ENCODE measurements at places on chromosomes 2 and 18.

DNA sequence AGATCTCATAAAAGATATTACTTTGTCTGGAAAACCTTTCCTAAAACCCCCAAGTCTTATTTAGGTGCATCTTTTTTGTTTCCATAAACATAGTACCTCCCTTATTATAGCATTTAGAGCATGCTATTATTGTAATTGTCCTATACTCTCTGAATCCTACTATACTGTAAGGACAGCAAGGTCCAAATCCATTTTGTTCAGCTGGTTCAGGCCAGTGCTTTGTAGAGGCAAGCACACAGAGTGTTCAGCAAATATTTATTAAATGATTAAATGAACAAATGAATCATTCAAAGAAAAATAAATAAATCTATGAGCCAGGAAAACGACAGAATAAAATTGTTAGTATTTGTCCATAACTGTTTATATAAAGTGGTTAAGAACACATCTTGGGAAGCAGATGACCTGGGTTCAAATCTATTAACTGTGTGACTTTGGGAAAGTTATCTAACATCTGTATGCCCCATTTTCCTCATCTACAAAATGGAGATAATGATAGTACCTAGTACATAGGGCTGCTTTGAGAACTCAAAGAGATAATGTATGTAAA is 86.0 kb downstream of the COL3A1 start:
- DNase-seq = no peak

DNA sequence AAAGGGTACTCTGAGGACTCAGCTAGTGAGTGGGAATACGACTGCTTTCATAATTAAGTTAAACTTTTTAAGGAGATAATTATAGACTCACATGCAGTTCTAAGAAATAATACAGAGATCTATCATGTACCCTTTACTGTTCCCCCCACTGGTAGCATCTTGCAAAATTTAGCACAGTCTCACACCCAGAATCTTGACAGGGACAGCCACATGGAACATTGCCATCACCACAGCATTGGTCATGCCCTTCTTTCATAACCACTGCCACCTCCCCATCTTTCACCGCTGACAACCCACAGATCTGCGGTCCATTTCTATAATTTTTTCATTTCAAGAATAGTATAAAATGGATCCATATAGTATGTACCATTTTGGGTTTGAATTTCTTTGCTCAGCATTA is 37.8 kb downstream of the ARHGEF4 start:
- no peak for DNase-seq

DNA sequence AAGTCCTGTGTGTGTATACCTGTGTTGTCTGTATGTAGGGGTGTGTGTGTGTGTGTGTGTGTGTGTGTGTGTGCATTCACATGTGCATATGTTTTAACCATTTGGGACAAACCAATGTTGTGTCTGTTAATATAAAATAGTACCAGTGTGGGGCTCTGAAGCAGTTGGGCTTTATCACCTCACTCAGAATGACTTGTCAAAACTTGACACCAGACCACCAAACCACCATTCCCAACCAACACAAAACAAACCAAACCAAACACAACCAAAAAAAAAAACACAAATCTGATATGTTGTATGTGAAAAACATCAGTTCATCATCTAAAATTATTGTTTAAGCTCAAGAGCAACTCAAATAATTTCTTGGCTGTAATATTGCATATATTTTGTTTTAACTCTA is 42.1 kb downstream of the CALCRL start:
- DNase-seq = no peak

DNA sequence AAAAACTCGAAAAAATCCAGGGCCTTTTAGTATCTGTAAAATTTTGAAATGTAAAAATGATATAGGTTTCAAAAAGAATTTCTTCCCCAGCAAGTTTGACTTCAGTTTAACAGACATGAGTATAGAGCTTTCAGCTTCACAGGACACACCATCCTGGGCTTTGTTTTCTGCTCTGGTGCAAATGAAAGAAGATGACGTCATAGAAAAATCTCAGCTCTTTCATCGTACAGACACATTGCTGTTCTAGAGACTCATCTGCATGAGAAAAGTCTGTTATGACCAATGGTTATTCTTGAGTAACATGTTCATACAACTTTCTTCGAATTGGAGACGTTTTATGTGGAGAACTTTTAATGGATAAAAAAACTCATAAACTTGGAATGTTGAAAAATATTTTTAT is 111.7 kb upstream of the DYNAP start:
- DNase-seq = no peak

DNA sequence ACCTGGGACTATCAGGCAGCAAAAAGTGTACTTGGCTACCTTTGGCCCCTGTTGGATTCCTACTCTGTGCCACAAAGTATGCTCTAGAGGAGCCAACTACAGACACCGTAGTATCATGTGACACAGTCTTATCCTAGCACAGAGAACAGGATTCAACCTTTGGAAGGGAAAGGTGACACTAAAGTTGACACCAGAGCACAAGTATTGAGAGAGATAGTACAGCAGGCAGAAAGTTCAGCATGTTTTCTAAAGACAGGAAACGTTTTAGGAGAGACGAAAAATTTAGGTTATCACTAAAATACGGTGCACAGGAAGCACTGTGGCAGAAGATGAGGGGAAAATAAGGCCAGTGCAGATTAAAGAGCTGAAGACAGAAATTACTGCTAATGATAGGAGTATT is 18.6 kb downstream of the SMAD2 start:
- no peak for DNase-seq

GRCh38 chr2:150135223-150135883 is 352.1 kb downstream of the RND3 start:
- no peak for DNase-seq

DNA sequence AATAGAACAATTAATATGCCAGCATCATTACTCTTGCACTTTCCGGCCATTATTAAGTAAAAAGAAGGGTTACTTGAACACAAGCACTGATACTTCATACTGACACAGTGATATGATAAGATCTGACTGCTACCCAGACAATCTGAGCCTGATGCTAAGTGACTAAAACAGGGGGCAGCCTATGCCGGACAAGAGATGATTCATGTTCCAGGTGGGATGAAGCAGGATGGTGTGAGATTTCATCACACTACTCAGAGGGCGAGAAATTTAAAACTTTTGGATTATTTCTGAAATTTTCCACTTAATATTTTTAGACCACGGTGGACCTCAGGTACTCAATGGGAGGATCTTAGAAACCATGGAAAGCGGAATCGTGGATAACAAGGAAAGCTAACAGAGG is 61.7 kb downstream of the LIPG start:
- no peak for DNase-seq

GRCh38 chr18:63869374-63869773 is 18.1 kb upstream of the SERPINB2 start:
- no peak for DNase-seq

DNA sequence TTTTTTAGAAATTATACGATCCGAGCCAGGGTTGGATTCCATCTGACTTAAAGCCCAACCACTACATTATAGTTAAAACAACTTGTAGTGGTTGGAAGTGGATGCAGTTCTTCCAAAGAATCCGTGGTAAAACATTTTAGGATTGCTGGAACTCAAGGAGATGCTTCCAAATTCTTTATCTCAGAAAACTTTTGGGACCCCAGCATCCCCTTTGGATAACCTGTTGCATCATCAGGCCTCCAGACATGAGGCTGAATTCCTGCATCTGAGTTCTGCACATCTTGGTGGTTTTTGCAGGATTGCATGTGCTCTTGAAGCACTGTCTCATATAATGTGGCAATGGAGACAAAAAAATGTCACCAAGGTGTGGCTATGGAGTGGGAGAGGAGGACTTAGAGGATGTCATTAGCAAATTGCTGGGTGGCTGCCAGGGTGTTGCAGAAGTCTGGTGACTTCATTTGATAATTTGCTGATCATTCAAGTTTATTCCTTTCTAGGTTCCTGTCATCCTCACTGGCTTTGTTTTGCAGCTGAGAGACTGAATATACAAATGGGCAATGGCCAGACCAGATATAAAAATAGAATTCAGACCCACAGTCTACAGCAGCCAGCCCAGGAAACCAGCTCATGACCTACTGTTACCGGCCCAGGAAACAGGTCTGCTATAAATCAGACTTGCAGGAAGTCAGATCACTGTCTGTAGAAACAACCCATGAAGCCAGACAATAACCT is 207.7 kb downstream of the BCL2 start:
- DNase-seq = no peak

DNA sequence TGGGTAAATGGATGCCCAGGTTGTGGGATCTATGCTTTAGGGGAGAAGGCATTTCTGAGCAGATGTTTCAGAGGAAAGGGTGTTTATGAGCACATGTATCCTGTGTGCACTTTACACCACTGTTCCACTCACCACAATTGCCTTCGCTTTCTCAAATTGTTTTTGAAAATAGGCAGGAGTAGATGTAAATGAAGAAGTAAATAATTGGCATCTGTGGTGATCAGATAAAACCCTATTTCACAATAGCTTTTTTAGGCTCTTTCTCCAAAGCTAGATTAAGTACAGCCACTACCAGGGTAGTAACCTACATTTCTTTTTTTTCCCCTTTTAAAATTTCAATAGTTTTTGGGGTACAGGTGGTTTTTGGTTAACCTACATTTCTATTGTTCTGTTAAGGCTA is 40.6 kb downstream of the TMEM178A start:
- DNase-seq = no peak

GRCh38 chr18:79182047-79182713 is 113.0 kb downstream of the ATP9B start:
- no peak for DNase-seq

GRCh38 chr2:44759823-44760222 is 181.7 kb upstream of the SIX3 start:
- DNase-seq = no peak

DNA sequence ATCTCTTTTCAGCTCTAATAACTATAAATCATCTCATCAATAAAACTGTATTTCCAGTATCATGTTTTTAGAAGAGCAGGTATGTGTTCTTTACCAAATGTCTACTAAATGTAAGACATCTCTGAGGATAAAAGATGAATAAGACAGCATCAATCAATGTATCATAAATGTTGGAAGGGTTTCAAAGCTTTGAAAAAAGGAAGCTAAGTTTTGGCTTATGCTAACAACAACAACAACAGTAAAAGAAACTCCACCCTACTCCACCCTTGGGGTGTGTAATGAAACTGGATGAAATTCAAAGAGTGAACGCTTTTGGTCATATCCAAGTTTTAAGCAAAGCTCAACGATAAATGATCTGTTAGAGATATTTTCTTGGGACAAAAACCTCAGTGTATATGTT is 17.1 kb downstream of the PRKD3 start:
- no peak for DNase-seq

DNA sequence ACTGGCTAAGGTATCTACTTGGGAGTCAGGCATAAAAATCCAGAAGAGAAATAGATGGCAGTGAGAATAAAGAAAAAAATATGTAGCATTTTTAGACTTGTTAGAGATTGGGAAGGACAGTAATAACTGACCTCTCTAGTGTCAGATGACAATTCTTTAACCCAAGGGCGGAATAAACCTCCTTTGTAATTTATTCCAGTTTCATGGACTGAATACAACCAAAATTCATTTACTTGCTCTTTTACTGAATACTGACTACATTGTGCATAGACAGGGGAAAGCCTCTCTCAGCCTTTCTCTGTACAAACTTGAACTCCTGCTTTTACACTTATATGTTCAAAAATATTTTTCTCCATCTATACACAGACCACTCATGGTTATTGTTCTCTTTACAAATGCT is 475.3 kb upstream of the RAB12 start:
- no peak for DNase-seq

DNA sequence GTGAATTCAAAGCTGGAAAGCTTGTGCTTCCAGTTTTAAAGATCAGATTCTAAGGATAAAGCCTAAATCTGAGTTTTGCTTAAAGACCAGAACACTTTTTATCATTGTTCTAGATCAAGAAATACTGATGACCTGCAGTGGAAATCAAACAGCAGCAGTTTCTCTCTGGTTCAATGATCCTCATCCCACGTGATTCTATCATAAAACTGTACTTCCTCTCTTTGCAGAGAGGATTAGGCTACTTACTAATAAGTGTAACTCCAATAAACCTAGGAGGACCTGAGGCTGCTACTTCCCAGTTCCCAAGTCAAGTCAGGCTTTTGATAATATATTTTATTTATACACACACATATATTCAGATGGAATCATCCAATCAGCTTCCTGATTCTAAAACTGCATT is 81.9 kb downstream of the TCF4 start:
- no peak for DNase-seq

DNA sequence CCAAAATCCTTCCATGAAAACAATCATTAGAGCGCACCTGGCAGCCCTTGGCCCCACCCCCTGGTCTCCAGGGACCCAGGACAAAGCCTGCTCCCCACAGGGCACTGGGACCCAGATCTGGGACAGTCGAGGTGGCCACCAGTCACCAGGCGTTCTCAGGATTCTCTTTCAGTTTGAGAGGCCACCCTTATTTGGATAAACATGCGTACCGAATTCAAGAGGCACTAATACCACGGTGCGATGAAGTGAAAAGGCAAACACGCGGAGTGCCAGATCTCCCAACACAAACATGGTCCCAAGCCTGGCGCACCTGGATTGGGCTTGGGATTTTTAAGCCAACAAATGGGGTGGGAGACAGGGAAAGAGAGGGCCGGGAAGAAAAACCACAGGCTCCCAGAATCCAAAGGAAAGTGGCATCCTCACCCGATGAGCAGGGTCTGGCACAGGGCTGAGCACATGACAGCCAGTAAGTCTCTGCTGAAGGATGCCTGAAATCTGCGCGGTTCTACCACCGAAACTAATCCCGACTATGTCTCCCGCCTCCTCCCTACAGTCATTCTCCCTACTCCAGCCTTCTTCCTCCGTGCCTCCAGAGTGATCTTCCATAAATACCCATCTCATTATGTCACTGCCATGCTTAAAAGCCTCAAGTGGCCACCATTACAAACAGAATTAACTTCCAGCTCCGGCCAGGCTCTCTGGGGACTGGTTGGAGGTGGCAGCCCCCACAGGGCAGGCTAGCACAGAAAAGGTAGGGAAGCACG is 60.9 kb upstream of the KLHL29 start:
- DNase-seq = no peak

GRCh38 chr2:140892436-140892835 is 1238.4 kb downstream of the LRP1B start:
- DNase-seq = no peak

- no peak for DNase-seq
Measured at GRCh38 chr2:8454797-8455196, 227.1 kb upstream of the ID2 start.

DNA sequence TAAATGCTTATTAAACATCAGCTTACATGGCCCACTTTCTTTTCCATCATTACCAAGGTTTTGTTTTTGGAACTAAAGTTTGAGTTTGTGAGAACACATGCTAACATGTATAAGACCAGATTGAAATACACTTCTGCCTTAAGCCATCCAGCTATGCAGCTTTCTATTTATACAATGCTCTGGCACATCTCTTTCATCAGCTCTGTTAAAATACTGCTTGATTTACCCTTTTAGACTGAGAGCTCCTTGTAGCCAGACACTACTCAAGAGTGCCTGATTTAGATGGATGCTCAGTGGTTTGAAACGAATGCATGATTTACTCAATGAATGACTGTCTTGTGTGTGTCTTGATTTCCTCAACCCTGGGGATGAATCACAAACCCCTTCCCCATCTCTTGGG is 392.5 kb downstream of the THSD7B start:
- no peak for DNase-seq

Measured in anterior cingulate cortex (tissue), 58 donors.